ENCODE measurements at places on chromosomes 13 and 19.
A peak's percentile ranks its signal among the peaks of the same experiment; 100 is the strongest.

DNA sequence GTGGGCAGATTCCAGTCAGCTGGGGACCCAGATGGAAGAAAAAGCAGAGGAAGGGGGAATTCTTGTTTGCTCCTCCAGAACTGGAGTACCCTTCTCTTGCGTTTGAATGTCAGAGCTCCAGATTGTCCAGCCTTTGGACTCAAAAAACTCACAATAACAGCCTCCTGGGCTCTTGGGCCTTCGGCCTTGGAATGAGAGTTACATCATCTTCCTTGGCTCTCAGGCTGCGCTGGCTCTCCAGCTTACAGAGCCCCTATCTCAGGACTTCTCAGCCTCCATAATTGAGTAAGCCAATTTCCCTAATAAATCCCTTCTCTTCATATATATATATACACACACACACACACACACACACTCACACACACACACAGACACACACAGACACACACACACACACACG is 1215.7 kb upstream of the SLC10A2 start:
- DNase-seq, result no peak

- DNase-seq, result no peak
Observed at GRCh38 chr19:49084206-49085019, 838 bp upstream of the SNRNP70 start.

- DNase-seq, result no peak
Observed at GRCh38 chr13:23461544-23461943, 28.0 kb upstream of the SACS start.

DNA sequence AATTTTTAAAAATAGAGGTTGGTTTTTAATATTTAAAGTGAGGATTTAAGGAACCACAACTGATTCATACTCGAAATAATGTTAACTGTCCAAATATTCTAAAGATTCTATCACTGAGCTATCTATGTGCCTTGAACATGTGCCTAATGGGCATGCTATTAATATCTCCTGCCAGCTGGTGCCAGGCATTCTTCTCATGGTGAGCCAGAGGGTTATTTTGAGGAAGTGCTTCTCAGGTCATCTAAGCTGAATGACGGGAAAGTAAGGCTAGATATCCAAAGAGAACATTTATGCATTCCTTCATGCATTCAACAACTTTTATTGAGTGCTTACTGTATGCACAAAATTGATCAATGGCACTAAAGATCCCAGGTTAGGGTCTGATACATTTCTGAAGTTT is 138.2 kb downstream of the PIBF1 start:
- no peak for DNase-seq

GRCh38 chr19:5932609-5933262 is 18.7 kb downstream of the CAPS start:
- no peak for DNase-seq

DNA sequence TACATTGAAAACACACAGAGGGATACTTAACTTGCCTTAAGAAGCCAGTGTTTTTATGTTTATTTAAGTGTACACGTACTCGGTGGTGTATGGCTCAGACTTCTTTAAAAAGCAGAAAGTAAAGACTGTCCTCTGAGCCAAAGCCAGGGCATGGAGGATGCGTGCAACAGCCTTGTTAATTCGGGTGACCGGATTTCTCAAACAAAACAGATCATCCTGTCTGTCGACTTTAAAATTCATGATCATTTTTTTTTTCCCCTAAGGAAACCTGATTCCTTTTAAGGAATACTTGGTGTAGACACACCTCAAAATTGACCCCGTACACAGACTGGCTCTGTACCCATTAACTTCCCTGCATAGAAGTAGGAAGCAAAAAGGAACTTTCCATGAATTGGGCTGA is 124.7 kb upstream of the RNF113B start:
- no peak for DNase-seq

DNA sequence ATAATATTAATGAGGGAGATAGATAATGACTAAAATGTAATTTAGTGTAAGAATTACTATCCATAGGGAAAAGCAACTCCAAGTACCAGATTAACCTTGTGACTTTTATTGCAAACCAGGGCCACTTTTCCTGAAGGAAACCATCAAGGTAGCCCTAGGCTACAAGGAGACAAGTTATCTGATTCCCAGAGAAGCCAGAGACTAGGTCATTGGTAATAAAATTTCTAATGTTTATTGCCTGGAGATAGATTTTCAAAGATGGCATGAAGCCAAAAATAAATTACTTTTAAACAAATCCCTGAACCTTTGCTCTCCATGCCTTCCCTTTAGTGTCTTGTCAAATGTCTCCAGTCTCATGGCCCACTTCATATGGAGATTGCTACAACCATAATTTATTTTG is 610.1 kb upstream of the SLC10A2 start:
- no peak for DNase-seq

DNA sequence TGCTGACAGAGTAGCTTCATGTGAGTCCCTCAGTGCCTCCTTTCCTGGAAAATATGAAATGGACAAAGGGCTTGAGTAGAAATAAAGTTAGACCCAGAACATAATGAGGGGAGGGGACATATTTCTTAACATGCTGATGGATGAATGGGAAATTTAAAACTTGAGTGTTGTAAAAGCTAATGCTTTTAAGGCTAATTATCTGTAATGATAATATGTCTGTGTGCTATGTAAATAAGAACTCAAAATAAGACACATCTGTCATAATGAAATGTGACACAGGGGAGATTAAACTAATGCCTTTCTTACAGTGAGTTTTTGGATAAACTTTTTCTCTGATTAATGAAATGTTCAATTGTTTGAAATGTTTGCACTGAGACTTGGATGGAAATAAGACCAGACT is 65.8 kb upstream of the RFXAP start:
- no peak for DNase-seq

- DNase-seq, result no peak
Observed at GRCh38 chr13:44015811-44016210, 136.1 kb downstream of the LACC1 start.

GRCh38 chr13:113474179-113474578 is 16.3 kb downstream of the DCUN1D2 start:
- no peak for DNase-seq

DNA sequence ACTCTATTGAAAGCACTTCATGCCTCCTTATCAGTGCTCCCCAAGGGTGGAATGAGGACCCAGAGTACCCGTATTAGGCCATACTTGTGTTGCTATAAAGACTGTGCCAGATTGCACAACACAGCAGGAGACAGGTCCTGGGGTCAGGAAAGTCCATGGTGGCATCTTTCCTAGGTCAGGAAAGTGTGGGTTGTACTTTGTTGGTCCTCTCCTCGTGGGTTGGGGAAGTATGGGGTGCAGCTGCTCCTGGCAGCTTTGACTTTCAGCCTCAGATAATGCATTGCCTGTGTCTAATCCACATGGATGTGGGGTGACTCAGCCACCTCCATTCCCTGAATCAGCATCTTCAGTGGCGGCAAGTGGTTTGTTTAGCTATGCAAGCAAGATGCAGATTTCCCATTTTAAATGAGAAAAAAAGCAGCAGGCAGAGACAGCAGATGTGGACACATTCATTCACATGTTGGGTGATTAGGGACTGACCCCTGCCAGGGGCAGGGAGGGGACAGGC is 8.4 kb upstream of the CYP2B6 start:
- DNase-seq, result no peak

DNA sequence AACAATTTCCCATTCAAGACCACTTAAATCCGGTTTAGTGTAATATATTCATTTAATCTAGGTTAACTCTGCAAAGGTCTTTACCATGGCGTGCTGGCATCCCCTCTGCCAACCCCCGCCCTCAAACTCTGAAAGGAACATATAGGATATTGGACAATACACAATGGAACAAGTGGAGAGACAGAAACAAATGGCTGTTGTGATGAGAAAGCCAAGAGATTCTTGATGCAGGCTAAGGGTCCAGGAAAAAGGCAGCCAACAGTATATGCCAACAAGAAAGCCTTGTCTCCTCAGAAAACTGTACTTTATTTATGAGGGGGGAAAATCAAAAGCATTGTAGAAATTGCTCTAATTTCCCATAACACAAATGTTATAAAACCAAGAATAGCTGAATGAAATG is 407.3 kb upstream of the SGCG start:
- DNase-seq, result no peak

GRCh38 chr19:18776736-18777135 is 14.4 kb downstream of the COMP start:
- DNase-seq, result no peak

- DNase-seq, result no peak
Observed at GRCh38 chr13:45174478-45174877, 26.4 kb downstream of the KCTD4 start.

DNA sequence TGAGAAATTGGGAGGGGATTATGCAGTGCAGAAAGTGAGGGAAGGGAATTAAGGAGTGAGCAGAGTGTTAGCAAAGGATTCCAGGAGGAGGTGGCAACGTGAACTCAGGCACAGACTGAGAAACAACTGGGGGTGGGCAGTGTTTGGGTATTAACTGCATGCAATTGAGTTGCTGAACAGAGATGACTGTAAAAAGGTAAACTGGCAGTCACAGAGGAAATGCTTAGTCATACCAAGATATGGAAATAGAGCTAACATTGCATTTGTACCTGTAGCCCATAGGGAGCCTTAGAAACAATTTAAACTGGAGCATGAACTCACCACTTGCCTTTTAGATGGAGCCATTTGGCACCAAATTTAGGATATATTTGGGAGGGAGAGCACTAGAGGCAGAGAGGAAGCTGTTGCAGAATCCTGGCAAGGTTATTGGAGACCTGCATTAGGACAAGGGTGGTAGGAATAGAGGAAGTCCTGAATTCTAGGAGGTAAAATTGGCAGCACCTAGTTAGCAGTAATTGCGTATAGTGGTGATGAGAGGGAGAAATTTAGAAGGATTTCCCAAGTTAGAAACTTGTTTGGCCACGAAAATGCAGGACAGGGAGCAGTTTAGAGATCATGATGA is 100.6 kb upstream of the FRY start:
- no peak for DNase-seq

DNA sequence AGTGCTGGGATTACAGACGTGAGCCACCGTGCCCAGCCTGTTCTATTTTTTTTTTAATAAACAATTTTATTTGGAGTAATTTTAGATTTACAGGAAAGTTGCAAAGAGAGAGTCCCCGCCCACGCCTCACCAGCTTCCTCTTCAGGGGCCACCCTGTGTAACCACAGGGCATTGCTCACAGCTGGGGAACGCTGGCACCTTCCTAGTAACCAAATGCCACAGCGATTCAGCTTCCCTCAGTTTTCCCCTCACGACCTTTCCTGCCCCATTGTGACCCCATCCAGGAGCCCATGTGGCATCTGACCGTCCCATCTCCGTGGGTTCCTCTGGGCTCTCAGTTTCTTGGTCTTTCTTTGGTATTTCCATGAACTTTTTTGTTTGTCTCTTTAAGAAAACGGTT is 83.9 kb downstream of the GNG7 start:
- DNase-seq, result peak; percentile 62

- no peak for DNase-seq
Observed at GRCh38 chr19:6971366-6971765, 49.9 kb downstream of the MBD3L2B start.

- DNase-seq, result no peak
Observed at GRCh38 chr13:111315347-111315995, 5.0 kb upstream of the TEX29 start.

- no peak for DNase-seq
Observed at GRCh38 chr13:98710521-98710920, 42.0 kb downstream of the SLC15A1 start.

GRCh38 chr19:55223291-55224037 is 5.1 kb downstream of the TMEM86B start:
- no peak for DNase-seq

GRCh38 chr13:80313668-80314256 is 27.2 kb downstream of the SPRY2 start:
- no peak for DNase-seq

GRCh38 chr13:48567515-48568369 is 34.9 kb upstream of the RCBTB2 start:
- DNase-seq, result no peak

GRCh38 chr13:97067017-97067895 is 73.0 kb upstream of the OXGR1 start:
- DNase-seq, result no peak

All from activated gamma-delta T cell treated with Interleukin-2 at 50 U/mL for 16 hours (primary cell).